ENCODE measurements at places on chromosomes 5 and 9.

GRCh38 chr9:29981013-29981412 is 2403.4 kb upstream of the ACO1 start:
- no peak for DNase-seq

DNA sequence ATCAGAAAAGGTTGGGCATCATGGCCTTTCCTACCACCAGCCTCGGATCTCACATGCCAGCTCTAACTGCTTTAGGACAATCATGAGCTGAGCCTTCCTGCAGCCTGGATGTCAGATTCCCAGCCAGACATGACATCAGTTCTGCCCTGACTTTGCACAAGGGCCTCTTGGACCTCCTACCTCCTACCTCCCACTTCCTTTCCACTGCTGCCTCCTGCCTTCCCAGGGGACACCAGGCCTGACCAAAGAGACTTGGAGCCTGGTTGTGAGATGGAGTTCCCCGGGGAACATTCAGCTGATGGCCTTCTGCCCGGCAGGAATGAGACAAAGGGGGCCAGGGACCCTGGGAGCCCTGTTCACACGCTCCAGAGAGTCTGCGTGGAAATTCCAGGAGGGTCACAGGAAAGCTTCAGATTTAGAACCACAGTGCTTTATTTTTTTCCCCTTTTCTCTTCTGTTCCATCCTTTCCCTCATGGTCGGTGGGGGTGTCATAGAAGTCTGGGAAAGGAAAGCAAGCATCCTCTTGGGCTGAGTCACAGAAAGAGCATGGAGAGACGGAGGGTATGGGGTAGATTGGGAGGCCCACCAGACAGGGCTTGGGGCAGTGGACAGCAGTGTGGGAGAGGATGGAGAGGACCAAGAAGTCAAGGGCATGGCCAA is 35.4 kb upstream of the IL17B start:
- DNase-seq: no peak

DNA sequence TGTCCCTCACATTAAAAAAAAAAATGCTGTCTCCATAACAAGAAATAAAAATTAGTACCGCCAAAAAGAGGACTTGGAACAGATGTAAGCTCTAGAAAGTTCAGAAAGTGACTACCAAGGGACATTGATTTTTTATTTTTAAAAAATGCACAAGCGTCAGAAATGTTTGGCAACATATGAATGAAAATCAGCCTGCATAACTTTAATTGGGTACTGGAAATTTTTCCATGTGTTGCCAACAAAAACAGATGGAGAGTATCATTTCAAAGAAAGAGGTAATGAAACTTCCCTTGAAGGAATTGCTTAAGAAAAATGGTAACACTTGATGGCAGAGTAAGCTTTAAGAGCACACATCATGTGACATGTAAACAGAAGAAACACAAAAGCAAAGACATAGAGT is 47.2 kb downstream of the OR2K2 start:
- DNase-seq: no peak

- DNase-seq: no peak
Measured at GRCh38 chr5:156883316-156883875, 33.3 kb downstream of the PPP1R2B start.

- no peak for DNase-seq
Measured at GRCh38 chr5:135830876-135831275, 3.6 kb upstream of the SLC25A48 start.

- DNase-seq: no peak
Measured at GRCh38 chr5:17221843-17222636, 4.6 kb downstream of the BASP1 start.

DNA sequence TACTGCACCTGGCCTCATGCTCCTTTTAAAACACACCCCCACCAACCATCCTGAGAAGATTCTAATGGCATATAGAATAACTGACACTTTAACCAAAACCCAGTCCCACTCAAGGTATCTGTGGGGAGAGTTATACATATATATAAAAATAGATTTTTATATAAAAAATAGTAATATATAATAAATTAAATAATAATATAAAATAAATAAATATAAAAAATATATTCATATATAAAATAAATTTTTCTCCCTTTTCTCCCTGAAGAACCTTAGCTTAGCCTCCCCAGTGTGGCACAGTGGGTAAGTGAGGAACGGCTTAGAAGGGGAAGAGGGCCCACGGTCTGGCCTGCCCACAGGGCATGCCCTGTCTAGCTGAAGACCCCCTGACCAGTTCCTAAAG is 51.1 kb upstream of the SSBP2 start:
- DNase-seq: no peak

DNA sequence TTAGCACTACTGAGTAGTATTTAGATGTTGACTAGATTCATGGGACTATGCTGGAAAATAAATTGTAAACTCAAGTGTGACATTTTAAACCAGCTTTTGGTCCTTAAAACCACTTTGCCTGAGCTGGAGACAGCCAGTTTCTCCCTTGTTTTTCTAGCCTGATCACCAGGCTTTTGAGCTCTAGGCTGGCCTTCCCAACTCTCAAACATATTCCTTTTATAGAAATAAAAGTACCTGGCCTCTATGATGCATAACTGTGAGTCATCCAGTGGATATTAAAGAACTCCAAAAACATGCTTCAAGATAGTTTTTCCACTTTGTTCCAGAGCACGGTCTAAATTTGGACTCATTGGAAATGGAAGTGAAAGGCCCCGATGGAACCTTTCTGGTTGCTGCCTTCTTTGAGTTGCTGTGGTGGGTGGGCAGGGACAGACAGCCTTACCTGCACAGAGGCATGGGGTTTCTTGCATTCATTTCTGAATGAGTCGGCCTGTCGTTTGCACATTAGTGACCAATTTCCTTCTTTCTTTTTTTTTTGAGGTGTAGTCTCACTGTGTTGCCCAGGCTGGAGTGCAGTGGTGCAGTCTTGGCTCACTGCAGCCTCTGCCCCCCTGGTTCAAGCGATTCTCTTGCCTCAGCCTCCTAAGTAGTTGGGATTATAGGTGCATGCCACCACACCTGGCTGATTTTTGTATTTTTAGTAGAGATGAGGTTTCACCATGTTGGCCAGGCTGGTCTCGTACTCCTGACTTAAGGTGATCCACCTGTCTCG is 43.1 kb downstream of the TRIO start:
- DNase-seq: no peak

GRCh38 chr9:77848404-77848803 is 183.2 kb downstream of the GNAQ start:
- DNase-seq: no peak

DNA sequence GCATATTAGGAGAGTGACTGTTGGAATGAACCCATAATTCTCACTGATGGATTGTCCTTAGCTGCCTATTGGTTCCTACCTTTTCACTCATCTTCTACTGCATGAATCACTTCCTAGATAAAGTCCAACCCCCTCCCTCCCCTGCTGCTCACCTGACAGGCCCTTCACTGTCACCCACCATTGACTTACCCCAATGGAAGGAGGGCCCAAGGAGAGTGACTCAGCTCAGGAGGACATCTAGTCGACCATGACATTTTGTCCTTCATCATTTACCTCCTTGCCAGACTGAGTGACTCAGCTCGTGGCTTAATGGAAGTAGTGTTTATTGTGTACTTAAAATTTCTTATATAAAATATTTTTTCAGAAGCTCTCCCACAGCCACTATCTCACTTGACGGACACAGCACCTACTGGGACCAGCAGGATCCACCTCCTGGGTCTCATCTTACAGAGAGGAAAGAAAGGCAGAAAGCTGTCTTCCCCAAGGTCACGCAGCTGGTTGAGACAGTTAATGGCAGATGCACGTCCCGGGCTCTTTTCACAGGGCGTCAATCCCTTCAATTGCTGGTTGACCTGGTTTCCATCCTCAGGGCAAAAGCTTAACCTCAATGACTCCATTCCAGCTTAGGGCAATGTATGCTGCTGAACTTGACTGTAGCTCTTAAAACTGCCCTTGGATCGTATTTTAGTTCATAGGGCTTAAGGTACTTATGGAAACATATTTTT is 142.3 kb downstream of the MARCHF11 start:
- DNase-seq: no peak

- no peak for DNase-seq
Measured at GRCh38 chr9:13351778-13352386, 72.4 kb upstream of the MPDZ start.

DNA sequence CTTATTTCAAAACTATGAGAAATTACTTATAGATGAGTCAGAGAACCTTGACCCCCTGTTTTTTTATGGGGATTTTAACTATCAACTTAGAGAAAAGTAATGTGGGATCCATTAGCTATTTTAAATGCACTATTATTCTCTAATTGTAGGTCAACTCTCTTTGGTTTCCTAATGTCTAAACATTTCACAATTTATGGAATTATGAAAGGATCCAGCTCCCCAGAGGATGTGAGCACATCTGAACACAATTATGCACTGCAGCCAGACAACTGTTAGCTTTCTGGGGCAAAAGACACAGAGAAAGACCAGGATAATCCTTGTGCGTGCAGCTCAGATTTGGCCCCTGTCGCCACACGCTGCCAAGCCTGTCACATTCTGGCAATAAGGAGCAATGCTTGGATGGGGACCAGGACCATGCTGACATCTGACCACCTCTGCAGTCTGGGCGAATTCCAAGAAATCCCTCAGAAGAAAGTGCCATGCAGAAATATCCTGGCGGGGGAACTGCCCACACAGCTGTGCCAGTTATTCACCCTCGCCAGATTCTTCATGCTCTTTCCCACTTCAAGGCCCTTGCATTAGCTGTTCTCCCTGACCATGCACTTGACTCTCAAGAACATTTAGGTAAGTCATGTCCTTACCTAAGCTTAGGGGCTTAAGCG is 22.2 kb upstream of the CMBL start:
- no peak for DNase-seq

DNA sequence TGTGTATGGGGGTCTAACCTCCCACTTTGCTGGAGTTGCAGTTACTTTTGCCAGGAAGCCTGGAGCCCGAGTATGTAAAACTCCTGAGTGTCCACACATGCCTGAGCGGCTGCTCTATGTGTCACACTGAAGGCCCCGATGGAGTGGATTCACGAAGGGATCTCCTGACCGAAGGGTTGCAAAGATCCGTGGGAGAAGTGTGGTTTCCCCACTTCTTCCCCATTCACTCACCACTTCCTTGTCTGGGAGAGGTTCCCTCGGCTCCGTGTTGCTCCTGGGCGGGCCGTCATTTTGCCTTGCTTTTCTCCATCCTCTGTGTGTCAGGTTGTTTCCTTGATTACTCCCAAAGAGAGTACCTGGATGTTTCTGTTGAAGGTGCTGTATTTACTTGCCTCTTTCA is 16.2 kb upstream of the IL3 start:
- DNase-seq: no peak

- DNase-seq: no peak
Measured at GRCh38 chr5:127410959-127411358, 106.5 kb upstream of the PRRC1 start.

Data from stimulated activated CD8-positive, alpha-beta memory T cell treated with anti-CD3 and anti-CD28 coated beads, Interleukin-7, amount 100 ng/mL, for 1 hour (primary cell).